GM06990 (cell line): ENCODE measurements at places on chromosomes 6 and 20.

DNA sequence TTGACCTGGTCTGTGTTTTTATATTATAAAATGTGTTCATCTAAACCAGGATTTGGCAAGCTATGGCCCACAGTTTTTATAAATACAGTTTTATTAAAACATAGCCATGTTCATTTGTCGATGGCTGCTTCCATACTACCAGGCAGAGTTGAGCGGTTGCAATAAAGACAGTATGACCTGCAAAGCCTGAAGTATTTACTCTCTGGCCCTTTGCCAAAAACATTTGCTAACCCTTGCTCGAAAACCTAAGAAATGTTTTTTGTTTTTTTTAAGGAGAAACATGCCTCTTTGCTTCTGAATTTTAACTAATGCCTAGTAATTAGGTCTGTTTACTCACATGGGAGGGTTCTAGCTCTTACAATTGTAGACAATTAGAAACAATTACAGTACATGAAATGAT, 67.4 kb upstream of the SMIM28 start:
- DNase-seq = no peak

GRCh38 chr6:13272131-13273046, 55.9 kb downstream of the TBC1D7 start:
- peak; percentile 83 for DNase-seq

DNA sequence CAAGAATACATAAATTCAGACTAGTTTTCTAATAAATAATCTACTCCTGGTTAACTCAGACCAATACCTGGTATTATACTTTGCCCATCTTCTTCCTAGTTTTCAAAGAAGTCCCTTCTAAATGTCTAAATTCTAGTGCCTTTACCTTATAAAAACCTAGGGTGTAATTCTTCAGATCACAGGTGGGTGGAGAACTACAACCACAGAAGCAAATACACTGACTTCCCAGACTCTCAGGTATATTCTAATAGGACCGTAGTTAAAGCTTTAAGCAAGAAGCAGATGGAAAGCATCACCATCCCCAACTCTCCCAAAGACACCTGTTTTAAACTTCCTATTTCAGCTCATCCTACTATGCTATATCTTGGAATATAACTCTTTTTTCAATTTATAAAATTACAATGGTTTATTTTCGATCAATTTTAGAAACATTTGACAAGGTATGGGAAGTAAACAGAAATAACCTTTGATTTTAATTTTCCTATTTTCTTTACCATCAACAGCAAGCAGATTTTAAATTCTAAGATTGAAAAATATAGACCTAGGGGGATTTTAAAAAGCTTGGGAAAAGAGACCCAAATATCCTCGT, 15.8 kb downstream of the MAN1A1 start:
- no peak for DNase-seq

- no peak for DNase-seq
Observed at GRCh38 chr6:164346631-164347030, 932.1 kb downstream of the QKI start.

DNA sequence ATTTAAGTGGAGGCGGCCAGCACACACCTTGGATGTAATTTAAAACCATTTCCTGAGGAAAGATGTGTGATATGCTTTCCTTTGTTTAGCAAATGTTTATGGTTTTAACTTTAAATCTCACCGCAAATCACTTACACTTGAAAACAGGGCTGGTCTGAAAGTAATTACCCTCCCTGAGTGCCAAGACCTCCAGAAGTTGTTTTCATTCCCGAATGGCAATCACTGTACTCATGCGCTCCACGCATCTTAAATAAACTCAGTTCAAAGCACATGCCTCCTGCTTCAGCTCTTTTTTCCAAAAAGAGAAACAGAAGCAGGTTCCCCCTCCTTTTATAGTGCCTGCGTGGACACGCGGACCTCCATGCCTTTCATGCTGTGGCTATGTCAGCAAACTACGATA, 224.0 kb downstream of the SMOC2 start:
- no peak for DNase-seq

- DNase-seq = no peak
Observed at GRCh38 chr20:48405909-48406308, 421.9 kb downstream of the PREX1 start.

DNA sequence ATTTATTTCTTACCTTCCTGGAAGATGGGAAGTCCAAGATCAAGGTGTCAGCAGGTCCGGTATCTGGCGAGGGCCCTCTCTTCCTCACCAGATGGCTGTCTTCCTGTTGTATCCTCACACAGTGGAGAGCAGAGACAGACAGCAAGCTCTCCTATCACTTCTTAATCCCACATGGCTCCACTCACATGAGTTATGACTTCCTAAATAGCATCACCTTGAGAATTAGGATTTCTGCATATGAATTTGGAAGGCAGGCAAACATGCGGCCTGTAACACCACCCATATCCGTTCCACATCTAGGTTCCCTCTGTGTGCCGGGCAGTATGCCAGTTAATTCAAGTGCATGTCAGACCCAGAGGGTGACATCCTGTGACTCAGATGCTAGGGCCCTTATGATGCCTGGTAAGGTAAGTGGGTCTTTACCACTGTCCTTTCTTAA, 2.1 kb downstream of the RAET1E start:
- no peak for DNase-seq

- no peak for DNase-seq
Observed at GRCh38 chr6:118134206-118134605, 227.1 kb downstream of the SLC35F1 start.

DNA sequence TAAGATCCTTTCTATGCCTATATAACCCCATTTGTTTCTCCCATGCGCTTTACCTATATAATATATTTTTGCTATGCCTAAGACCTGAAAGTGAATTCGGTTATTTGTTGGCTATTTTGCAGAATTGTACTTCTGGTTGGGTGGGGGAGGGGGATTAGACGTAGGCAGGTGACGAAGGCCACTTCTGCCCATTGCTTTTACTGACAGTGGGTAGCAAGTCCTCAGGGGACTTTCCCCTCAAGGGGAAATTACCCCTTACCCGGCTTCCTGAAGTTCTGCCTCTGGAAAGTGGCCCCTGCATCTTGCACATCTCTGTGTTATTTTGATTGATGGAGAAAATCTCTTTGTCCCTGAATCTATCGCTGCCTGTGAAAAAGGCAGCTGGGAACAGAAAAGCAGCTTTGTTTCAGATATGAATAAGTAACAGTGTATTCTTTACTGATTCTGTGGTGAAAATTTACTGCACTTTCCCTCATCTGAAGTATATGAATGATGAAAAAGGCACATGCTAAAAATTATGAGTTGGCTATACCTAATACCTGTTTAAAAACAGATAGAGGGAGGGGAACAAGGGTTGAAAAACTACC, 133.9 kb downstream of the UTRN start:
- no peak for DNase-seq

- DNase-seq = peak; percentile 81
Observed at GRCh38 chr6:43771858-43772680, 2.1 kb downstream of the VEGFA start.

DNA sequence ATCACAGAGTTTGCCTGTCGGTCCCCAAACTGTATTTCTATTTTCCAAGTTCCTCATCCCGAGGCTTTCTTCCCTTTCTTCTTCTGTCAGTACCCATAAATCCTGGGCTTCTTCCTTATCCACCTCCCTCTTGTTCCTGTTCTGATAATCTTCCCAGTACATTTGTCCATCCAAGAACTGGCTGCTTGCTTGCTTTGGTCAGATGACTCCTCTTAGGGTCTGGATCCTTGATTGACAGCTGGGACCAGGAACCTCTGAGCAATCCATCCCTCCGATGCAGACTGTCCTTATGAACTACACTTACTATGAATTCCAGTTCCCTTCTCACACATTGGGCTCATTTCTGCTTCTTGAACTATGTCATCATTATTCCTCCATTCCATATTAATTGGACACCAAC, 275.3 kb upstream of the CITED2 start:
- no peak for DNase-seq

DNA sequence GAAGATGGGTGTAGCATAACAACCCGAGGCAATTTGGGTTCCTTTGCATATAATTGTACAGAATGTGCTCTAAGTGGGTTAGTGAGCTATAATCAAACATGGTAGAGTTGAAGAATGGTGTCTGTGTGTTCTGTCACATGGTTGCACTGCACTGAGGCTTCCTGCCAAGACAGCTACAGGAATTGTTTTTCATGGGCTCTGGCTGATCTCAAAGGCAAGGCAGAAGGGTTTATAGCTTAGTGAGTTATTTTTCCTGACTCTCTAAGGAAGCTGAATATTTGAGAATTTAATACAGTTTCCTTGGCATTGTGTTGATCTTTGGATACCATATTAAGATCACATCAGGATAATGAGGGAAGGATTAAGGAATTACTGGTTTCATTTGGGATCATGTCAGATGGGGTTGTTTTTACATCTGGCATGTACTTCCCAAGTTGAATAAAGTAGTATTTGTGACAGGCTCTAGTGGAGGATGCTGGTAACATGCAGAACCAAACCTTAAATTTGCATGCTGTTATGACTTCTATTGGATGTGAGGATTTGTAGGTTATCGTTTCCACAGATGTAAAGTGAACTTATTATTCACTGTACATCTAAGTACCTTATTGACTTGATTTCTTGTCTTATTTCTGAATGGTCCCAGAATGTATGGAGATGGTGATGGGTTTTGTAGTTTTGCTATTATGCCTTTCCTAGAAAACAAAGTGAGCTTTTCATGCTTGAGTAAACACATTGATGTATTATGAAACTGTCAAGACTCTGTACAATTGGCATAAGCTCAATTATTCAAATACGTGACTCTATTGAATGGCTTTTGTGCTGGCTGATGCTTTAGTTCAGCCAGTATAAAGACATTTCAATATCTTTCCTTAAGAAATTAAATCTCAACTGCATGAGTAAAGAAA, 43.3 kb downstream of the LRRC1 start:
- no peak for DNase-seq
